ENCODE measurements at places on chromosomes 5 and 9.

- DNase-seq, result no peak
Observed at GRCh38 chr9:83294816-83295215, 231.9 kb upstream of the RASEF start.

- no peak for DNase-seq
Observed at GRCh38 chr9:136784249-136784996, 6.7 kb upstream of the TMEM141 start.

GRCh38 chr9:119868694-119869093, 499.5 kb upstream of the BRINP1 start:
- DNase-seq, result no peak

DNA sequence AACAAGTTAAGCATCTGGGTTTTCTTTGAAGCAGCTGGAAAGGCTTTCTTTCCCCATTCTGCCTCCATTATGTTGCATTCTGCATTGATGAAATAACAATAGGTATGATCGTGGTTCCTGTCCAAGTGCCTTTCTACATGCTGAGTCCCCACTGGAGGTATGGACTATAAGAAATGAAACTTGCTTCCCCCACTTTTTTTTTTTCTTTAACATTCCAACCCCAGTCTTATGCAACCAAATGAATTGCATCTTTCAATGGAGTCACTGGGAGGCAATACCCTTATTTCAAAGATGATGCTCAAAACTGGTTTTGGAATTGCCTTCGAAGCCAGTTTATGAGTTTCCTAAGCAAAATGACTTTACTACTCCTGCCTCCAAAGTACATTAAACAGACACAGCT, 58.9 kb downstream of the ARSB start:
- DNase-seq, result no peak

DNA sequence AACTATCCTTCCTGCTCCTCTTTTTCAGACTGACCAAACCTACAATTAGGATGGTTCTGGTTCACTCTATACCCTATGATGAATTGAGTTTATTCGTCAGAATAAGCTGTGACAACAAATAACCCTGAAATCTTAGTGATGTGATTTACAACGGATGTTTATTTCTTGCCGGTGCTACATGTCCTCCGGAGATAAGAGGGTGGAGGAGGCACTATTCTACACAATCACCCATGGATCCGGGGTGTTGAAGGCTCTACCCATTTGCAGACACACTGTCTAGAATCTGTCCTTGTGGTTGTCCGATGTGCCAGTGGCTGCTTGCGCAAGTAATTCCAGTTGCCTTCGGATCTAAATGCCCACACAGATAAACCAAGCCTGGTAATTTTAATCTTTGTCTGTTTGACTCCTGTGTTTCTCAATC, 44.7 kb downstream of the CDC14B start:
- no peak for DNase-seq

DNA sequence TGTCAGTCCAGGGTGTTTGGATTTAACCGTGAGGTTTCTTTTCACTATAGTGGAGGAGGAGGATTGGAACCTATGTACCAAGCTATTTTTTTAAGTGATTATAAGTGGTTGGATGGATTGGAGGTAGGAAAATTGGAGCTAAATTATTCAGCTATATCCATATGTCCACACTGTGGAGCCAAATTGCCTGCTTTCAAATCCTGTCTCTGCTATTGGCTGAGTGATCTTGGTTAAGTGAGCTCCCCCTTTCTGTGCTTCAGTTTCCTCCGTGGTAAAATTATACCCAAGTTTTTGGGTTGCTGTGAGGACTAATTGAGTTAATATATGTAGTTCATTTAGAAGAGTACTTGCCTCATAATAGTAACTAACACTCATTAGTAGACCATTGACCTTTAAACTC, 2.5 kb downstream of the CENPP start:
- DNase-seq, result no peak

DNA sequence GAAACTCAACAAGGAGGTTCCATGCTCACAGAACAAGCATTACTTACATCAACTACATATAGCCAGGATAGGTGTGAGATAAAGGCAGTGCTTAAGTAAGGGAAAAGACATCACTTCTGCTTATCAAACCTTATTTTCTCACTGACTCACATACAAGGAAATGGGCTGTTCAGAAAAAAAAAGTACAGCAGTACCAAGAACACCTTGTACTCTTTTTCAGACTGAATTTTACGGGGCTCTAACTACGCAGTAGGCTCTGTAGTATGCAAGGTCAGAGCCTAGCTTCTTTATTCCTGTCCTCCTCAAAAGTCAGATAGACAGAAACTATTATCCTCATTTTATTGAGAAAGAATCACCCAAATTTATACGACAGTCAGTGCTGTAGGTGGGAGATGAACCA, 5.8 kb downstream of the PSMB7 start:
- DNase-seq, result no peak

- peak; percentile 49 for DNase-seq
Observed at GRCh38 chr9:127970401-127971313, 10.1 kb downstream of the EEIG1 start.

- DNase-seq, result no peak
Observed at GRCh38 chr5:53350991-53351770, 129.2 kb upstream of the FST start.

GRCh38 chr5:113354055-113354454, 80.7 kb downstream of the TSSK1B start:
- no peak for DNase-seq

GRCh38 chr9:6923086-6923485, 165.3 kb downstream of the KDM4C start:
- no peak for DNase-seq

DNA sequence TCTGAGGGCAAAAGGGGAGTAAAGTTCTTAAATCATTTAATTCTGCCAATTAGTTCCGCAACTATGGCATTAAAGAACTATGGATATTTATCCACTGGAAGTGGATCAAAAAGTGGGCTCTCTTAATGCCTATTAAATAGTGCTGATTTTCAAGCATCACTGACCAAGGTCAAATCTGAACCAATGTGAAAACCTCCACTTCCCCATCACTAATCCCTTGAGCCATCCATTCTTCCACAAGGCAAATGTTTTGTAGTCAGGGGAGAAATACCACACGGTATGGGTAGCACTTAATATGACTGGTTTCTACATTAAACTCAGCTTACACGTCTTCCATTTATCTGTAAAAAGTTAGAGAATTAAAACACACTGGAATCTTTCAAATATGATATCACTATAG, 57.6 kb downstream of the MLLT3 start:
- DNase-seq, result no peak

DNA sequence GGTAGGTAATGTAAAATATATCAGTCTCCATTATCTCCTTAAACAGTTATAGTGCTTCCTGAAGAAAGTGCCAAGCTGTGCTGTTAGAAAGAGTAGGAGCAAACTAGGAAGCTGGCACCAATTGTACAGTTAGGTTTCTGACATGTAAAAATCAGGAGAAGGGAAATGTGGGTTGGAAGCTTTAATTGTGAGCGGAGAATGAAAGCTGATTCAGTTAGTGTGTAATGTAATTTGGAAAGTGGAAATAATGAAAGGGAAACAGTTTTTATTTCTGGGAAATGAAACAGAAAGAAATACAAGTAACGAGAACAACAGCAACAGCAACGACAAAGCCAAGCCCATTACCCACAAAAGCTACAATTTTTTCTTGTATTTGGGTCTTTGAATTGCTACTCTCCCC, 48.8 kb upstream of the JAK2 start:
- no peak for DNase-seq

DNA sequence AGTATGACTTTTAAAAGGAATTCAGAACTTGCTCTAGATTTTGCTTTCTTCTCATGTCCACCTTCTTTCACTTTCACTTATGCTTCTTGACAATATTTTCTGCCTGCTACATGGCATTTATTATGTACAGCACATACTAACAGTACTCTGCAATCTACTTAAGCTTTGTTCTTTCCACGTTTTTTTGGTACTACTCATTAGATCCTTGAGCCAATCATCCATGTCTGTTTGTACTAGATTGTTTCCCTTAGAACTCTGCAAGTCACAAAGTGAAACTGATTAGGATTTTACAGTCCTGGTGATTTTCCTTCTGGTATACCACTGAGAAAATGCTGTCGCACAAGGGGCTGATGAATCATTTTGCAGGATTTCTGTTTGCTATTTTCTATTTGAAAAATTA, 78.3 kb downstream of the PARP8 start:
- DNase-seq, result no peak

DNA sequence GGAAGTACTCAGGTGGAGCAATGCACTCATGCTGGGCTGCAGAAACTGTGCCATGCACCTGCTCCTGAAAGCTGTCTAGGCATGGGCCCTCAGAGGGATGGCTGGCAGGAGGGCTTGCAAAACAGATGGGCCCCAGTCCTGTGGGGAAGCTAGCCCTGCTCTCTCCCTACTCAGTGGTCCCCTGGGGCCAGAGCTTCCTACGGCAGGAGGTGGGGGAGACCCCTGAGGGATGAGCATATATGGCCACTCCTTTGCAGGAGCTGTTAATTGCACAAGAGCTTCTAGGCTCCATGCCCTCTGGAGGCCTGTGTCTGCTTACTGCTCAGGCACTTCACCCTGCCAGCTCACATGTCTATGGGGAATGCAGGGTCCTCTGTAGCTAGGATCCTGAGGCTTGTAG, 545.3 kb upstream of the PTPRD start:
- DNase-seq, result no peak

DNA sequence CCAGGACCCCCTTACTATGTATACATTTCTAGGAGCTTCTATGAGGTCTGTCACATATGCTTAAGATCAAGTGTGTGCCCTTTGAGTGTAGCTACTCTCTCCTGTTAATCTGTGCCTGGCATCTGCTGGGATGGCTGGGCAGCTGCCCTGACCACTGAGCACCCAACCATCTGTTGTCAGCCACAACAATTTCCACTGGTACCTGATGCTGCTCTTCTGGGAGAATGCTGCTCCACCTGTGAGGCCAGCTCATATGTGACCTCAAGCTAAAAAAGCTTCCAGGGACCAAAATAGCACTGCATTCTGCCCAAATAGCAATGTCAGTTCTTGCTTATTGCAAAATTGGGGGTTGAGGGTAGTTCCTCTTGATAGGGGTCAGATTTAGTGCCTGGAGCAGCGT, 595.6 kb downstream of the RAB3C start:
- no peak for DNase-seq

- DNase-seq, result no peak
Observed at GRCh38 chr5:24320643-24321042, 324.1 kb downstream of the CDH10 start.

DNA sequence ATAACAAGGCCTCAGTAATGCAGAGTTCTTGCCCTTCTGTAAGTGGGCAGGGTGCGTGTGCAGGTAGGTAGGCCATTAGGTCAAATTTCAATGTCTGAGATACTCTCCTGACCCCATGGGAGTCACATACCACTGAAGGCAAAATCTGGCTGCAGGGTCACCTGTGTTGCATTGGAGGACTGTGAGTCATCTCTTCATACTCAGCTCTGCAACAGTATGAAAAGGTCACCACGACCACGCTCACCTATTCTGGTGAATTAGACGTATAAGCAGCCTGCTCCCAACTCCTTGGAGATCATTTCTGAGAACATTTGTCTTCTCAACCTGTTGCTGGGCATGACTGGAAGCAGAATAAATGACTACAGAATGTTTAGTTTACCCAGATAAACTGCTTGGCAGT, 599.8 kb downstream of the PDE4D start:
- no peak for DNase-seq

DNA sequence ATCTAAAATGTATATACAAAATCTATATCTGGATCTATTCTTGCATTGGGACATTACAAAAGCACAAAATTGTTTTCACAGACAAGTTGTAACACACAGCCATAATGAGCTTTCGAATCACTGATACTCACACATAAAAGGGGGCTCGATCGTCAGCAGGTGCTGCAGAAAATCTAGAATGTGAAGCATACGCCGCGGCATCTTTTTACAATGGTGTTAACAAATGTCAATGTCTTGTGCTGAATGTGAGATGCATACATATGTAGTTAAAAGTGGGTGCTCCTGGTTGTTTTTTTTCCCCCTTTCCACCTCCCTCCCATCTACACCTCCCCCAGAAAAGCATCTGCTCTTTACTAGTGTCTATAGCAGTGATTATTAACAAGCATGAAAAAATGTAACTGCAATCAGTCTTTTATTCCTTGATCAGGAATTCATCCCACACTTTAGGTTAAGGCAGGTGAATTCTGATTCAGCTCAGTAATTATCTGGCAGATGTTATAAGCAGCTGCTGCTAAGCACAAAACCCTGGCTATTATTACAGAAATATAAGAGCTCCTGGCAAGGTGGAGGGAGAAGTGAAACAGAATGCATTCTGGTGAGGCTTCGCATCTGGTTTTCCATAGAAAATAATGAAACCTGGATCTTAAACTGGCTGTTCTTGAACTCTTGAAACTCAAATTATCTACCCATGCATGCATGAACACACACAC, 114.1 kb downstream of the MPDZ start:
- no peak for DNase-seq

GRCh38 chr5:35246411-35246810, 16.1 kb upstream of the PRLR start:
- DNase-seq, result no peak

GRCh38 chr5:146003852-146004251, 67.5 kb downstream of the SH3RF2 start:
- no peak for DNase-seq

- no peak for DNase-seq
Observed at GRCh38 chr5:151405334-151406160, 41.9 kb upstream of the SLC36A1 start.

All from NCI-H187 treated with DMSO at 0.1 percent for 48 hours (cell line).